Naive thymus-derived CD8-positive, alpha-beta T cell (primary cell): ENCODE measurements at places on chromosomes 5 and 9.

GRCh38 chr5:68353605-68354004 lies 138.0 kb downstream of the PIK3R1 start:
- no peak for DNase-seq

DNA sequence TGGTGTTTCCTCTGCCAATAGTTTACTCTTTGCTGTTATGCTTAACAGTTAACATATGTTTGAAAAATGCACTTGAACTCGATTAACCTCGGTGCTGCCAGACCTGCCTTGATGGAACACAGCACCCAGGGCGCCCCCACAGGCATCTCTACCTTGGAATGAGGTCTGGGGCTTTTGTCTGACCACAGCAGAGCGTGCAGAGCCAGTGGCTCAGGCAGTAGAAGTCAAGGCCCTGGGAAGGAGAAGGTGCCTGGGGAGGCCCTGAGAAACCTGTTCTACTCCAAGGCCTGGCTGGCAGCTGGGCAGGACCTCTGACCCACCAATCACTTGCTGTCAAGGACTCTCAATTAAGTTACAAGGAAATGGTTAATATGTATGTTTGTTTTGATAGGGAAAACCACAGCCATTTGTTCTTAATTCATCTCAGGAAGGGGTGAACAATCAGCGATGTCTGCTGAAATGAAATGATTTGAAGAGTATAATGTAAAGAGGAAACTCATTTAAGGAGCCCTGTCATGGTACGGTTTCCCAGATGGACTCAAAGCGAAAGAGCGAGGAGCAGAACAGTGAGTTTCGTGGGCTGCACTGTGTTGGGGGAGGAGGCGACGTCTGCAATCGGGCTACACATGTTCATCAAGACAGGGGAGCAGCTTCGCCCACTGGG lies 21.9 kb downstream of the MACROH2A1 start:
- no peak for DNase-seq

DNA sequence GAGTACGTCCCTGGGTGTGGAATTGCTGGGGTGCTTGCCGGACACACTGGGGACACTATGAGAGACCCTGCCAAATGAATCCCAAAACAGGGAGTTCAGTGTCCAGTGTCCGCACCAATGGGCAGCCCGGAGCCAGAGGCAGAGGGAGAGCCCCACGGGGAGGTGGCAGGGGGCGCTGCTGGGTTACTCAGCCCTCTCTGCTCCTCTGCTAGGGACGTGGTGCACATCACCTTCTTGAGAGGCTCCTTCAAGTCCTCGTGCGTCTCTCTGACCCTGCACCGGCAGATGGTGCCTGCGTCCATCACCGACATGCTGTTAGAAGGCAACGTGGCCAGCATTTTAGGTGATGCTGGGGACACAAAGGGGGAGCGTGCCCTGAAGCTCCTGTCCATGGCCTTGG lies 20.8 kb downstream of the STKLD1 start:
- no peak for DNase-seq

DNA sequence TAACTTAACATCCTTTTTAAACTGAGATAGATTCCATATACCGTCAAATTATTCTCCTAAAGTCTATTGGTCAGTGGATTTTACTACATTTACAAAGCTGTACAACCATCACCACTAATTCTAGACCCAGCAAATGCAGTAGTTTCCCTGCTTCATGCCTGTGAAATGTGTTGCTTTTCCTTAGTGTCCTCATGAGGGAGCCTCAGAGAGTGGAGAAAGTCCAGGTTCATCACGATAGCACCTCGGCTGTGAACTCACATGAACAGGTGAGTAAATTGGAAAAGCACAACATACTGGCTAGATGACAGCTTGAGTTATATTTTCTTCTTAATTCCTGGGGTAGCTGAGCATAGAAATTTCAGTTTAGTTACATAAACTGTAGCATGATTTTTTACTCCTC lies 653.7 kb downstream of the MTRR start:
- no peak for DNase-seq

GRCh38 chr5:111928511-111928910 lies 171.5 kb upstream of the NREP start:
- no peak for DNase-seq

DNA sequence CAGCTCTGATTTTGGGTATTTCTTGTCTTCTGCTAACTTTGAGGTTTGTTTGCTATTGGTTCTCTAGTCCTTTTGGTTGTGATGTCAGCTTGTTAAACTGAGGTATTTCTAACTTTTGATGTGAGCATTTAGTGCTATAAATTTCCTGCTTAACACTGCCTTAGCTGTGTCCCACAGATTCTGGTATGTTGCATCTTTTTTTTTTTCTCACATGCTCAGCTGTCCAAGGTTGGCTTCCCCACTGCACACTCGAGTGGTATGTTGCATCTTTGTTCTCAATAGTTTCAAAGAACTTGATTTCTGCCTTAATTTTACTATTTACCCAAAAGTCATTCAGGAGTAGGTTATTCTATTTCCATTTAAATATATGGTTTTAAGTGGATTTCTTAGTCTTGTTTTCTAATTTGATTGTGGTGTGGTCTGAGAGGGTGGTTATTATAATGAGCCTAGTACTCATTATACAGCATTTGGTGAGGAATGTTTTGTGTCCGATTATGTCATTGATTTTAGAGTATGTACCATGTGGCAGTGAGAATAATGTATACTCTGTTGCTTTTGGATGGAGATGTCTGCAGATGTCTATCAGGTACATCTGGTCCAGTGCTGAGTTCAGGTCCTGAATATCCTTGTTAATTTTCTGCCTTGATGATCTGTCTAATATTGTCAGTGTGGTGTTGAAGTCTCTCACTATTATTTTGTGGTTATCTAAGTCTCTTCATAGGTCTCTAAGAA lies 42.2 kb upstream of the IFNE start:
- DNase-seq, result no peak

GRCh38 chr9:97299809-97300414 lies 7.5 kb upstream of the CCDC180 start:
- DNase-seq, result no peak

DNA sequence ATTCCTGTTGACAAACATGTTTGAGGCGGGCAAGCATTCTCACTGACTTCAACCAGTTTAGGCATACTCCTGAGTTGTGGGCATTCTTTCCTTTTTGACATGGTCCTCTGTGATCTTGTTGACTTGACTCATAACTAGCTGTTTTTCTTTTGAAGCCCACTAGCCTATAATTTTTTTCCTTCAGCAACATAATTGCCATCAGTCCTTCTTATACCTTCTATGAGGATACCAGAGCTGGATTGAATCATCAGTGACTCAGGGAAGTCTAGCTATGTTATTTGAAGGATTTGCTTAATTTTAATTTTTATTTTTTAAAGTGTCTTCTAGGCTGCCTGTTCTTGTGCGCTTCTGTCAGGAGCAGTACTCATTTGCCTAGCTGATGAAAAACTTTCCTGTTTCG lies 259.5 kb downstream of the NR3C1 start:
- DNase-seq, result no peak

DNA sequence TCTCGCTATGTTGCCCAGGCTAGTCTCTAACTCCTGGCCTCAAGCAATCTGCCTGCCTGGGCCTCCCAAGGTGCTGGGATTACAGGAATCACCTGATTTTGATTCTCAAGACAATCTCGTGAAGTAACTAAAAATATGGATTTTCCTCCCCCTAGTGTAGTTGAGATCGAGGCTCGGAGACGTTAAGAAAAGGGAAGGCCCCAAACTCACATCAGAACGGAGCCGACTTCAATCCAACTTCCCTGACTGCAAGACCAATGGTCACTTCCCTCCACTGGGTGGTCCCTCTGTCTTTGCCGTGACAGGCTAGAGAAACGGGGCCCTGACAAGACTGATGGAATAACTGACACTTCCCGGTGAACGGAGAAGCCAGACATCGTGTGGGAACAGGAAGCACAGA lies 28.3 kb downstream of the BARHL1 start:
- no peak for DNase-seq

DNA sequence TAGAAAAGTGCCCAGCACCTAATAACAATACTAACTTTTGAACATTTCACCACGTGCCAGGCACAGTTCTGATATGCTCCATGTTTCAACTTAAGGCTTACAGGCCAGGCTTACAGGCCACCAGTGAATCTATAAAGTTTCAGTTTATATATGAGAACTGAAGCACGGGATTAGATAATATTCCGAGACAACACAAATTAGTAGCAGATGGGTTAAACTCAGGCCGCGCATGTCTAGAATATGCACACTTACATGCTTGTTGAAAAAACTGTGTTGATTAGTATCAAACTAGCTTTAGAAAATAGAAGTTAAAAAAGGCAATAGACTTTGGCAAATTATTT lies 587.9 kb downstream of the MTRR start:
- no peak for DNase-seq

DNA sequence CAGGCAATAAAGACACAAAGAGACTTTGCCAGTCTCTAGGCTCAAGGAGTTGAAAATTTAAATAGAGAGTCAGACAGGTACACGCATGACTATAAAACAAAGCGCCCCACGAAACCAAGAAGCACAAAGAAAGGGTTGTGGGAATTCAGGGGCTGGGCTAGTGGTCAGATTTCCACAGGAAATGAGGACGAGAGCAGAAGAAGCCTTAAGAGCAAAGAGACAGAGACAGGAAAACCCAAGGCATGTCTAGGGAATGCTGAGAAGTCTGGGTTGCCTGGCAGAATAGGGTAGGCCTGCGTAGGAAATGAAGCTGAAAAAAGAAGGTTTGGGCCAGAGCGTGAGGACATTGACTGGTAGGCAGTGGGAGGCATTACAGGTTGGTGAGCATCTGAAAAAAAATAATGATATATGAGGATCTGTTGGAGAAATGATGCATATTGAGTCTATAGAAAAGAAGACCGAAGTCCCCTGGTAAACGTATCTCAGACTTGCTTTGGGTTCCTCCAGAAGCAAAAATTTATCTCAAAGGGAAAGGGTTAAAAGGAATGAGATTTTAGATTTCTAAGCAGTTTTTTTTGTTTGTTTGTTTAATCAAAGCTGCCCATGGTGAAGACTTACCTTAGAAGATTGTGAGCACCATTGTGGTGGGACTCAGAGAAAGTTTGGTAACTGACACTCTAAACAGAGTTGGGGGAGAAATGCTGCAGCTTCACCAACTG lies 51.8 kb downstream of the SLC1A3 start:
- DNase-seq, result no peak

- DNase-seq, result no peak
Observed at GRCh38 chr5:115295777-115296123, 704 bp downstream of the CCDC112 start.

DNA sequence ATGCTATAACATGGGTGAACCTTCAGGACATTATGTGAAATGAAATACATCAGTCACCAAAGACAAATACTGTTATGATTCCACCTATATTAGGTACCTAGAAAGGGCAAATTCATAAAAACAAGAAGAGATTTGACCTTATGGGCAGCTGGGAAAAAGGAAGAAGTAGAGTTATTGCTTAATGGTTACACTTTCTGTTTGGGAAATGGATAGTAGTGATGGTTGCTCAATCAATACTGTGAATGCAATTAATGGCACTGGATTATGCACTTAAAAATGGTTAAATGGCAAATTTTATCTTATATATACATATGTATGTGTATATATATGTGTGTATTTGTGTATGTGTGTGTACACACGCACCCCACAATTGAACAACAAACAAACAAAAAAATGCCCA lies 15.2 kb downstream of the FKBP15 start:
- no peak for DNase-seq

GRCh38 chr5:96743065-96743768 lies 64.5 kb downstream of the ERAP1 start:
- no peak for DNase-seq

DNA sequence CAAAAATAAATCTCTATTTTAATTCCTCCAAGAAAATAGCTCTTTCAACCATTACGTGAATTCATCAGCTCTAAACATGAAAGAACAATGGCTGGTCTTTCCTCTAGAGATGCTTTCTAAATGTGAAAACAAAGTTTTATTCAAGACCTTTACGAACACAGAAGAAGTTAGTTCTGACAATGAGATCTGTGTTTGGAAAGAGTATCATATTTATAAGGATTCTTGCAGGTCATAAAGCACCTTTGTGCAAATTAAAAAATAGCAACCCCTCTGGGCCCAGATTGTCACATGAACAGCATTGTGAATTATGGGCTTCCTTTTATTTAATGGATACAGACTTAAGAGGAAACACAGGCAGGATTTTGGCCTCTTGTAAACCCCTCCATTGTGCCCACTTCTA lies 17.7 kb upstream of the FTMT start:
- no peak for DNase-seq
